ENCODE measurements at places on chromosomes 13 and 19.

DNA sequence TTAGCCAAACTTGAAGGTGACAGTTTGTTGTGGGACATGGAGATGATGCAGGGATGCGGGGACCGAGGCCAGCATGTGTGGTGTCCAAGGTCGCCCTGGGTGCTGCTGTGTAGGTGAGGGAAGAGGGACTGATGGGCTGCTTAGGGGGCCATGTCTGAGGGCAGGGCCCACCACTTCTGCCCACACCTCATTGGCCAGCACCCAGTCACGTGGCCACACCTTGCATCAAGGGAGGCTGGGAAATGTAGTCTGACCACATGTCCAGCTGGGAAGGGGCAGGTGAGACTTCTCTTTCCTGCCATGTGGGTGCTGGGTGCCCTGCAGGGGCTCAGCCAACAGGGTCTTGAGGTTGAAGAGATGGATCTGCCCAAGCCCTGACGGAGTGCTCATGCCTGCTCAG is 88.9 kb downstream of the KDM4B start:
- peak; percentile 37 for DNase-seq

- DNase-seq: peak; percentile 76
These were observed 5.3 kb downstream of the NCAN start for GRCh38 chr19:19217099-19217498.

- DNase-seq: no peak
These were observed 368.4 kb downstream of the KLF12 start for GRCh38 chr13:73765651-73766384.

- DNase-seq: no peak
These were observed 116.5 kb upstream of the VSTM2B start for GRCh38 chr19:29409076-29409862.

DNA sequence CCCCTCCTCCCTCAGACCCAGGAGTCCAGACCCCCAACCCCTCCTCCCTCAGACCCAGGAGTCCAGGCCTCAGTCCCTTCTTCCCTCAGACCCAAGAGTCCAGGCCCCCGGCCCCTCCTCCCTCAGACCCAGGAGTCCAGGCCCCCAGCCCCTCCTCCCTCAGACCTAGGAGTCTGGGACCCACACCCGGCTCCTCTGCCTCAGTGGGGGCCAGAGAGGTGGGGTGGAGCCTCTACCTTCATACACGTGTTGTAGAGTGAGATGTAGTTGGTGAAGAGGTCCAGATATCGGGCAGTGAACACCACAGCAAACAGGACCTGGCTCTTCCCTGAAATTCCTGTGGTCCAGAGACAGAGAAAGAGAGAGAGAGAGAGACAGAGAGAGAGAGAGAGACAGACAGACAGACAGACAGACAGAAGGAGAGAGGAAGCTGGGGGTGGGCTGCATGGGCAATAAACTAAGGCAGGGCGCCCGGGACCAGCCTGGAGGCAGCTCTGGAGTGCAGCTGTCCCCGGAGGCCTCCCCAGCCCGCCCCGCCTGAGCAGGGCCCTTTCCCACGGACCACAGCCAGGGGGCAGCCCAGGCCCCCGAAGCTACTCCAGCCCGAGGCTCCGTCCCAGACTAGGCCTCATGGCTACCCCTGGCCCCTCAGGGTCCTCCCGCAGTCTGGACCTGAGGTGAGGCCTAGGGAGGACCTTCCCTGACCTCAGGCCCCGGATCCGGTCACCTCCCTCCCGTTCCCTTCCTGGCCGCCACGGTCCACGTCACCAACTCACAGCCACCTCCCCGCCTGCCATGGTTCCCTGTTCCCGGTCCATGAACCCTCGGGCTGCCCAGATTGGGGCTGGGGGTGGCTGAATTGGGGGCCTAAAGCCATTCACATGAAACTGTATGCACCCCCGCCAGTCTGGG is 907 bp downstream of the KDELR1 start:
- peak; percentile 68 for DNase-seq

GRCh38 chr13:113547238-113547971 is 37.1 kb upstream of the TFDP1 start:
- DNase-seq: peak; percentile 51

GRCh38 chr13:49248622-49249002 is 887 bp downstream of the CDADC1 start:
- no peak for DNase-seq

DNA sequence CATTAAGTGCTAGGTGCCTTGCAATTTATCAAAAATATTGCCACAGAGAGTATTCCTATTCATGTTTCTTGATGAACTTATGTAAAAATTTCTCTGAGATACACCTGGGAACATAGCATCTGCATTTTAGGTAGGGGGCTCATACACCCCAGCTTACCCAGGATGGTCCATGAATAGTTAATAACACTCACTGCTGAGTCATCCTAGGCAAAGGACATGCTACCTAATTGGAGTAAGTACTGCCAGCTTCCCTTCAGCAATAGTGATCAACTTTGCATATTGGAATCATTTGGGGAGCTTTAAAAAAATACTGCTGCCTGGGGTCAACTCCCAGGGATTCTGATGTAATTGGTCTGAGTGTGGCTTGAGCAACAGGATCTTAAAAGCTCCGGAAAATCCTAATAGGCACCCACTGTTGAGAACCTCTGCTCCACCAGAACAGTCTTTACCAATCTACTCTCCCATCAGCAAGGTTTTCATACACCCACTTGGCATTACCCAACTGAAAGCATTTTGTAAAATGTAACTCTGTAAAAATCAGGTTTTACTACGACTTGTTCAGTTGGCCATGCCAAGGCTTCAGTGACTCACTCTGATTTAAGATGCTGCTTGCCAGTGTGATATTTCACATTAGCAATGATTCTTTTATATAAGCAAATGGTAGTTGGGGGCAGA is 67.2 kb upstream of the FNDC3A start:
- DNase-seq: peak; percentile 34

GRCh38 chr19:14002571-14003250 is 3.4 kb downstream of the RFX1 start:
- DNase-seq: no peak

GRCh38 chr19:33609353-33609752 is 12.4 kb upstream of the CHST8 start:
- DNase-seq: no peak

- no peak for DNase-seq
These were observed 146.4 kb upstream of the VSTM2B start for GRCh38 chr19:29379257-29380021.

GRCh38 chr19:29528946-29529645 is 3.3 kb downstream of the VSTM2B start:
- no peak for DNase-seq

DNA sequence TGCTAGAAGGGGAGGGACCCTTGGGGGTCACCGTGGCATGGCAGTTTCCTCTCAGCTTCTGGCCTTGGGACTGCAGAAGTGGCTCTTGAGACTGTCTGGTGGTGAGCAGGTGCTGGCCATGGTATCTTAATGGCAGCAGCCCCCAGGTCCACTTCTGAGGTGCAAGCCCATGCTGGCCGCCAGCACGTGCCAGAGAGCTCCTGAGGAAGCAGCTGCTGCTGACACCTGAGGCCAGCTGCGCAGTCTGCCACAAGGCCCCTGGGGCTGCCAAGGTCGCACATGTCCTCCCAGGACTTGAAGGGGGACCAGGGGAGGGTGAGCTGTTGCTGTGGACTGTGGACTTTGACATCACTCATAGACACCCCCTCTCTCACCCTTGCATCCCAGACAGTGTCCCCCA is 48.0 kb downstream of the NFIX start:
- DNase-seq: no peak

DNA sequence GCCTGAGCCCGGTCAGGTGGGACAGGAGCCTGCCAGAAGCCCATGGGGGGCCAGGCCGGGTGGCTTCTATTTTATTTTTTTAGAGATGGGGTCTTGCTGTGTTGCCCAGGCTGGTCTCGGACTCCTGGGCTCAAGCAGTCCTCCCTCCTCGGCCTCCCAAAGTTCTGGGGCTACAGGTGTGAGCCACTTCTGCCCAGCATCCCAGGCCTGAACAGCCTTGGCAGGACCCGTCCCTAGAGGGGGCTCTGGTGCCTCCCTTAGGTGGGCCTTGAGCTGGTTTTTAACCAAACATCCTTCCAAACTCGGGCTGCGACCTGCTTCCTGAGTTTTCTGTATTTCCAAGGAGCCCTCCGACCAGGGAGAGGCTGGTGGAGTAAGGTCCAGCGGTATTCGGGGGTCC is 10.5 kb downstream of the COMP start:
- no peak for DNase-seq

- DNase-seq: no peak
These were observed 68.3 kb upstream of the UBAC2 start for GRCh38 chr13:99132295-99132835.

GRCh38 chr19:19138109-19138981 is at the start of gene TMEM161A:
TSS of gene TMEM161A (minus strand) at chr19:19138478. CDS start at chr19:19138428, 50 bp downstream.
- peak; percentile 99 for DNase-seq

DNA sequence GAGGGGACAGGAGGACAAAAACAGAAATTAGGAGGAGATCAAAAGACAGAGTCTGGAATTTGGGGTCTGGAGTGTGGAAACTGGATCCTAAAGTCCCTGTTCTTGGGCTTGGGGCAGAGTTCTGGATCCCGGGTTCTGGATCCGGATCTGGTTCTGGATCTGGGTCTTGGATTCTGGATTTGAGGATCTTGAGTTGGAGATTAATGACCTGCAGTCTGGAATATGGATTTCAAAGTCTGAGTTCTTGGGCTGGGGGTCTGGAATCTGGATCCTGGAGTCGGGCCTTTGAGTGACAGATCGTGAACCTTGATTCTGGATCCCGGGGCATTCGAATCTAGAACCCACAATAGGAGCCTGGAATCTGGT is 411 bp upstream of the KLK15 start:
- no peak for DNase-seq

- DNase-seq: no peak
These were observed 513.8 kb upstream of the KLF12 start for GRCh38 chr13:74647991-74648390.

- peak; percentile 65 for DNase-seq
These were observed 1.7 kb downstream of the ANO8 start for GRCh38 chr19:17332677-17333581.

- DNase-seq: no peak
These were observed 6.2 kb downstream of the MRPS31 start for GRCh38 chr13:40764587-40765403.

DNA sequence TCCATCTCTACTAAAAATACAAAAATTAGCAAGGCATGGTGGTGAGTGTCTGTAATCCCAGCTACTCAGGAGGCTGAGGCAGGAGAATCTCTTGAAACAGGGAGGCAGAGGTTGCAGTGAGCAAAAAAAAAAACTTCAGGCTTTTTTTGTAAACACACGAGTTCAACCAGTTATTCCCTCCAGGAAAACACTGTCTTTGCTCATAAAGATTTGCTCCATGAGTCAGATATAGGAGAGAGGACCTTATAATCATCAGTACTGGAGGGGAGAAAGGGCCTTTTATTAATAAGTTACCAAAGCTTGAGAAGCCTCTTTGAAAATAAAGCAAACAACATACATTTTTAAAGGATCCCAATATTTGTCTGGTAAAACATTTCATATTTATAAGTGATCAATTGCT is 110.7 kb downstream of the EFNB2 start:
- DNase-seq: peak; percentile 10

DNA sequence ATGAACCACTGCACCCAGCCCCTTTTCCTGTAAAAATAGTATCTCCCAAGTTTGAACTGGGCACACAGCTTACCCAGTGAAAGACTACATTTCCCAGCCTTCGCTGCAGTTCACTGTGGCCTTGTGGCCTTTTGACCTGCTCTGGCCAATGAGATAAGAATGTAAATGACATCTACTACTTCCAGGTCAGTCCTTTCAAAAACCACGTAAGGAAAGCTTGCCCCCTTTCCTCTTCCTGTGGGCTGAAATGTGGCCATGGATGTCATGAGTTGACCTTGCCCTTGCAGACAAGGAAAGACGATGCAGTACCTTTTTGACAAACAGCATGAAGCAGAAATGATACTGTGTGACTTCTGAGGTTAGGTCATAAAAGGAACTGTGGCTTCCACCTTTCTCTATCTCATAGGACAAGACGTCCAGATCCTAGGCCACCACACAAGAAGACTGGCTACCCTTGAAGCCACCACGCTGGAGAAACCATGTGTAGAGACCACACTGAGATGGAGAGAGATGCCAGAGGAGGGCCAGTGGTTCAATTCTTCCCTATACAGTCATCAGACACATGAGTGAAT is 19.9 kb downstream of the ACER1 start:
- no peak for DNase-seq

GRCh38 chr19:8445488-8446001 is 770 bp downstream of the HNRNPM start:
- DNase-seq: peak; percentile 71

- peak; percentile 11 for DNase-seq
These were observed 95.0 kb downstream of the CYSLTR2 start for GRCh38 chr13:48748681-48749080.

- no peak for DNase-seq
These were observed 40.6 kb upstream of the ZNF681 start for GRCh38 chr19:23799321-23799720.

DNA sequence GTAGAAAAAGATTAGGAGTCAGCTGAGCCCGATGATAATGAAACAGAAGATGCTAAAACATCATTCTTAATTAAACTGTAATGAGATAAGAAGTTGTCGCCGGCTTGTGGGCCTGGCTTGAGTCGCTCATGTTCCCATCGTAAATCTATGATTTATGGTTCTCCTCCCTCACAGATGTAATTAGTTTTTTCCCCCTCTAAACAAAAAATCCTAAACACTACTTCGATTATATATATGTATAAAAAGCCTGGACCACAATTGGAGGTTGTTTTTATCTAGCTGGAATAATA is 151.3 kb downstream of the PTPRS start:
- DNase-seq: no peak

- no peak for DNase-seq
These were observed 40.8 kb downstream of the SLC7A9 start for GRCh38 chr19:32828643-32829344.

GRCh38 chr13:24529478-24529877 is 16.9 kb upstream of the PARP4 start:
- no peak for DNase-seq

DNA sequence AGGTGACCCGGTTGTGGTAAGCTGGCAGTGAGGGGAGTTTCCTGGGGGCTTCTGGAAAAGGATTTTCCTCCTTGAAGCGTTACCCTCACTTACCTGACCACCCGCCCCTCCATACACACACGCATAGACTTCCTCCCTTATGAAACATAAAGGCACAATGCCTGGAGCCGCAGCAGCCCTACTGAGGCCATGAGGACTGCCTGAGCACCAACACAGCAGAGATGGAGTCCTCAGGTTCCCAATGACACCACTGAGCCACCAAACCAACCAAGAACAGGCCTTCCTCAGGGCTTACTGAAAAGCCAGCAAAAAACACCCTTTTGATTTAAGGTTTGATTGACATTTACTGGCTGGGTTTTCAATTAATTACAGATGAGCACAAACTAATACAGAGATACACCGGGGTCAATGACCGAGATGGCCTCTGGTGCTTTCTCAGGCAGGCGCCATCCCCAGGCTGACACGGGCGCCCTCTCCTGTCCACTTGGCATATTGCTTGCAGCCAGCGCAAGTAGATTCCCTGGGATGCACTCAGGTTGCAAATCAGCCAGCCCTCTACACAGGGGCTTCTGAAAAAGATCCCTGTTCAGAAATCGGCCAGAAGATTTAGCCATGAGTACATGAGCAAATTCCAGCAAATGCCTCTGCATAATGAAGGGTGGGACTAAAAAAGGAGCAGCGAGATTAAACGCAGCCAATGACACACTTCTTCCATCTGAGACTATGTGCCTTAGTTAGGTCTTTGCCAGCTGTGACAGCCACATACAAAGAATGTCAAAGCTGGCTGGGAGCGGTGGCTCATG is 14.8 kb downstream of the OPA3 start:
- peak; percentile 59 for DNase-seq

All from ELR (cell line).